ENCODE measurements at places on chromosomes 7 and 10.

GRCh38 chr7:55381696-55382095 lies 16.6 kb downstream of the LANCL2 start:
- DNase-seq, result no peak

- no peak for DNase-seq
These were observed 750.7 kb upstream of the SORCS1 start for GRCh38 chr10:107915215-107915610.

GRCh38 chr7:132333301-132333700 lies 243.0 kb downstream of the PLXNA4 start:
- no peak for DNase-seq

- no peak for DNase-seq
These were observed 79.3 kb downstream of the CSTF2T start for GRCh38 chr10:51620131-51620530.

GRCh38 chr10:7085147-7085912 lies 325.5 kb downstream of the SFMBT2 start:
- no peak for DNase-seq

GRCh38 chr10:26863351-26864076 lies 2.8 kb upstream of the ABI1 start:
- no peak for DNase-seq

DNA sequence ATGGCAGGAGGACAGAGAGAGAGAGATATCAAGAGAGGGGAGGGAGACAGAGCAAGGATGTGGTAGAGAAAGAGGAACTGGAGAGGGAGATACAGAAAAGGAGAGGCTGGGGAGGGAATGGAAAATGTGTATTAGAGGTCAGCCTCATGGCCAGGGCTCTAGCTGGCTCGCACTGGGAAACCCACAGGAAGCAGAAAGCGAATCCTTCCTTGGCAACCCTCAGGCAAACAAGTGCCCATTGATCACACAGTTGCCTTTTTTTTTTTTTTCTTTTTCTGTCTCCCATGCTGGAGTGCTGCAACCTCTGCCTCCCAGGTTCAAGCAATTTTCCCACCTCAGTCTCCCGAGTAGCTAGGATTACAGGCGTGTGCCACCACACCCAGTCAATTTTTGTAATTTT lies 391.2 kb downstream of the TYW1 start:
- DNase-seq, result no peak

GRCh38 chr7:81882086-81882485 lies 112.2 kb upstream of the HGF start:
- no peak for DNase-seq

- DNase-seq, result peak; percentile 54
These were observed 151.5 kb downstream of the ANK3 start for GRCh38 chr10:60237977-60238758.

DNA sequence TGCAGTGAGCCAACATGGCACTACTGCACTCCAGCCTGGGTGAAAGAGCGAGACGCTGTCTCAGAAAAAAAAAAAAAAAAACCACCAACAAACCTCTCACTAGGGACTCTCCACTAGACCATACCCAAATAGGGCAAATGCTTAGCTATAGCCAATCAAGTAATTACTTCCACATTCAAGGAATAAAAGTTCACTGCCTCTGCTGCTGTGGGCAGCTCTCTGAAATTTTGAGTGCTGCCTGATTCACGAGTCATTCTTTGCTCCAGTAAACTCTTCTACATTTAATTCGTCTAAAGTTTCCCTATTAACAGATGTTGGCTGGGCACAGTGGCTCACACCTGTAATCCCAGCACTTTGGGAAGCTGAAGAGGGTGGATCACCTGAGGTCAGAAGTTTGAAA lies 4.7 kb upstream of the NRBF2 start:
- DNase-seq, result no peak

GRCh38 chr10:62188021-62188616 lies 80.5 kb downstream of the RTKN2 start:
- DNase-seq, result peak; percentile 26

DNA sequence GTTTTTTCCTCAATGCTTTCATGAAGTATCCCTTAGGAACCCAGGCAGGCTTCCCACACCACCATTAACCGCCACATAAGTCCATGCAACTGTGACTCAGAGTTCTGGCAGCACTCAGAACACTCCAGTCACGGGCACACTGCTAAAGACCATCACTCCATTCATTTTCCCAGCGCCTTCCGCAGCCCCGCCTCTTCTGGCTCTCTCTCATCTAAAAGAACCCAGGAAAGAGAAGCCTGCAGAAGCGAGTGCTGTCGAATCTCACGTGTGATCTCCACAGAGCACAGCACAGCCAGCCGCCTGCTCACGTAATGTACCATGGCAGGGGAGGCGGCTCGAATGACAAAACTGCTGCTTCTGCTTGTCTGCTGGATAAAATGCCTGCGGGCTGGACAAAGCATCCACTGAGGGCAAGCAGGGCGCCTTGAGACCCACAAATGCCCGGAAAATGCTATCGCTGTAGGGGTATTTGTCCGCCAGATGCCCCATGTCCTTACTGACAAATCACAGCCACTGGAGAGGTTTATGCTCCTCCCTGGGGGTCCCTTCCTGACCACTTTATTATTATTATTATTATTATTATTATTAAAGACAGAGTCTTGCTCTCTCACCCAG lies 1.8 kb downstream of the PSMG3 start:
- no peak for DNase-seq

DNA sequence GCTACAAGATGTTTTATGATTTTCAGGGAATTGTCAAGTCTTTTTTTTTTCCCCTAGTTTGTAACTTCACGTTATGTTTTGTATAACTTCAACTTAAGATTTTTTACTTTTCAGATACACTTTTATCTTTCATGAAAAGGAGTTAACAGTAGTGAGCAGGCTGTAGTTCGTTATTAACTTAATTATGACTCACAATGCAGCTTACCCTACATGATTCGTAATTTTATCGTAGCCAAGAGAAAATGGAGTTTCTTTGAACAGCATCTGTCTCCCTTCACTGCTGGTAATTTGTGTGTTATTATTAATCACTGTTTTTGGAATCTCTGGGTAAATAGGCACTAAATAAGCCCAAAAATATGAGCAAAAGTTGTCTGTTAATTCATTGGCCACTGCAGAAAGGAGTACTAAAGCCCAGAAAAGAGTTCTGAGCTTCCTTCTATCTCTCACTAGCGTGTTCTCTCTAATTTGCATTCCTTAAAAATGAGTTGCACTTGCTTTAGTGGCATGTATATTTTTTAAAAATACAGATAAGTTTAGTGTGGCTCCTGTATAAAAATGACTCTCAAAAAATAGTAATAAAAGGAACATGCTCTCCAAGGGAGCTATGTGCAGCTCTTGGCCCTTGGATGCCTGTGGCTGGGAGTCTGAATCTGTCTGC lies 36.1 kb downstream of the RALA start:
- no peak for DNase-seq

GRCh38 chr7:130732980-130733930 lies 752 bp downstream of the KLF14 start:
- peak; percentile 53 for DNase-seq

- no peak for DNase-seq
These were observed 83.0 kb upstream of the LRRTM3 start for GRCh38 chr10:66842867-66843266.

DNA sequence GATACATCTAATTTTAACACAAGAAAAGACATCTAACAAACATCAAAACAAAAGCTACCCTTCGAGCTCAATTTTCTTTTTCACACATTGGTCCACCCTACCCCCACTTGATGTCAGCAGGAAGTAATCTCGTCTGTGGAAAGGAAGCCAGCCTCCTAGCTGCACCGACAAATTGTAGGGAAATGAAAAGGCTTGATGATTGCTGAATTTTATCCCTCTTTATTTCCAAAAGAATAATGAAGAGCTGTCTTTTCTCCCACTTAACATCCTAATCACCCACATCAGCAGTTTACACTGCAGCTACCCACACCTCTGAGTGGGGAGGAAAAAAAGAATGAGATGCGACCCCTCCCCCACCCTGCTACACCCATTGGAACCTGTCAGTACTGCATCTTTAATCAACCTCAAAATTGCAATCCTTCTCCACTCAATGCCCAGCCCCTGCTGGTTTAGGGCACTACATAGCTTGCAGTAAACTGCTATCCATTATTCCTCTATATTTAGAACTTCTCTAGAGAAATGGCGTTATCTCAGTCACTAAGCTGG lies 10.6 kb upstream of the CPVL start:
- peak; percentile 9 for DNase-seq

GRCh38 chr7:50379082-50379481 lies 71.1 kb downstream of the FIGNL1 start:
- no peak for DNase-seq

DNA sequence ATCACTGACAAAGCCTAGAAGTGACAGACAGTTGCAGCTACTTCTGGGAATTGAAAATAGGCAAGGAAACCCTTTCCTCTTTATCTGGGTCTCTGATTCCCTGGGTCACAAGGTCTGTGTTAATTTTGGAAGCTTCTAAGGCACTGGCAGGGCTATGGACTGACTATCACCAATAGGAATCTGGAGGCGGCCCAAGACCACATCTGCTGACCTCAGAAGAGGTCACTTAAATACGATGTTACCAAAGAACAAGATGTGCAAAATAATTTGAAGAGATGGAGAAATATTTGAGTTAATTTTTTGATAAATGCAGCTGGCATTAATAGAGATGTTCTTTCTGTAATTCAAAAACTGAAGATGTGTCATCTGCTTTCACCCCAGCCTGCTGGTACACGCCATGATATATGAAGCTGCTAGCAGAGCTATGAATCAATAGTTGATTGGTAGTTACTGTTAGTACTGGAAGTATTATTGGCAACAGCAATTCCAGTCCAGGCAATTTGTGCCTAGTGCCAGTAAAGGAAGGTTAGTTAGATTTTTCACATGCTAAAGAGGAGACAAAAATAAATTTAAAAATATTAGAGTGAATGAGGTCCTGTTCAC lies 5.5 kb upstream of the STEAP4 start:
- DNase-seq, result no peak

DNA sequence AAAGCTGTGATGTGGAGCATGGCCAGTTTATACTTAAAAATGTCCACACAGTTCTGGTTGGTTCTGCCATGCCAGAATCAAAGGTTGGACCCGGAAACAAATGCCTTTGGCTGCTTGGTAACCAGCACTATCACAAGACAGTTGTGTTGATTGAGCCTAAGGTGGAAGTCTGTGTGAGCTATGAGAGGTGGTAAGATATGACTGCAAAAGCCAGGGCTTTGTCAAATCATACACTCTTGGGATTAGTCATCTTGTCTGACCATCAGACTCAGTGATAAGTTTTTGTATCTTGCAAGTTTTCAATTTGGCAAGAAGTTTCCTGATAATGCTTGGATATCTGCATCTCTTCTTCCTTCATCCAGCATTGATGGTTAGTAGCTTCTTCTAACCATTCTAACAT lies 35.5 kb downstream of the GPR141 start:
- DNase-seq, result no peak

DNA sequence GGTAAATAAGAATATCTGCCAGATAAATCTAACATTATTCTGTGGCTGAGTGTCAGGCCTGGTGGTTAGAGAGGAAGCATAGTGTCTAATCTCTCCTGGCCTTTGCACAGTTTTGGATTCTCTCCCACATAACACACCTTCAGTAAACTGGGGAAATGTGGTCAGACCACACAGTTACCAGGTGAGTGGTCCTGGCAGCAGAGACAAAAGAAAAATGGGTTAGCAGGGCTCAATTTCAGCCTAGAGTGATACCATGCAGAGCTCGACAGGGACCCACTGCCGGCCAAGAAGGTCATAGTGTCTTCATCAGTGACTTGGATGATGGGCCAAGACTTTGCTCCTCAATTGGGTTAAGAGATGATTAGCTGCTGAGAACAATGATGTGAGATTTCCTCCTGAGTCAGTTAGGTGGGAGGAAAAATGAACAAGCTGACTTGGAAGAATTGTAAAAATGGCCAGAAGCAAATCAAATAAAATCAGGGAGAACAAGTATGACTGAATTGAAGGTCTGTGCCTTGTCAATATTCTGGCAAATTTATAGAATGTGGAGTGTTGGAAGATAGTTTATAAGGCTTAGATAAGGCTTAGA lies 69.2 kb upstream of the EFCAB10 start:
- no peak for DNase-seq

GRCh38 chr10:7243873-7244272 lies 167.0 kb downstream of the SFMBT2 start:
- DNase-seq, result no peak

DNA sequence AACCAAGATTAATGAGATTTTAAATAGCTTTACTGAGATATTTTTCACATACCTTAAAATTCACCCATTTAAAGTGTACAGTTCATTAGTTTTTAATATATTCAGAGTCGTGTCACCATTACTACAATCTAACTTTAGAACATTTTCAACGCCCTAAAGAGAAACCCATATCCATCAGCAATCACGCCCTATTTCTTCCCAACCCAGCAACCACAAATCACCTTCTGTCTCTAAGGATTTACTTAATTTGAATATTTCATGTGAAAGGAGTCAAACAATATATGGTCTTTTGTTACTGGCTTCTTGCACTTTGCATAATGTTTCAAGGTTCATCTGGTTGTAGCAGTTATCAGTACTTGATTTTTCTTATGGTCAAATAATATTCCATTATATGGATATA lies 25.1 kb upstream of the PDZD8 start:
- DNase-seq, result no peak

DNA sequence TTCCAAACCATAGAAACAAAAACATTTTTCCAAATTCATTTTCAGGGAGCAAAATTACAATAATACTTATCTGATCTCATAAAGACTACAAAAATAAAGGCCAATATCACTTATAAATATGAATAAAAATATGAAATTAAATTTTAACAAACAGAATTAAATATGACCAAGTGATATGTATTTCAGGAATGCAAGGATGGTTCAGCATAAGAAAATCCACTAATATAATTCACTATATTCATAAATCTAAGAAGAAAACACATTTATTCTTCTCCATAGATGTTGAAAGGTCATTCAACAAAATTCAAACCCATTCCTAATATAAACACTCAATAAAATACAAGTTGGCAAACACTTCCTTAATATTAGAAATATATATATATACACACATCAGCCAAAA lies 115.2 kb upstream of the TMEM168 start:
- no peak for DNase-seq

GRCh38 chr7:47153576-47153975 lies 428.3 kb downstream of the TNS3 start:
- no peak for DNase-seq

DNA sequence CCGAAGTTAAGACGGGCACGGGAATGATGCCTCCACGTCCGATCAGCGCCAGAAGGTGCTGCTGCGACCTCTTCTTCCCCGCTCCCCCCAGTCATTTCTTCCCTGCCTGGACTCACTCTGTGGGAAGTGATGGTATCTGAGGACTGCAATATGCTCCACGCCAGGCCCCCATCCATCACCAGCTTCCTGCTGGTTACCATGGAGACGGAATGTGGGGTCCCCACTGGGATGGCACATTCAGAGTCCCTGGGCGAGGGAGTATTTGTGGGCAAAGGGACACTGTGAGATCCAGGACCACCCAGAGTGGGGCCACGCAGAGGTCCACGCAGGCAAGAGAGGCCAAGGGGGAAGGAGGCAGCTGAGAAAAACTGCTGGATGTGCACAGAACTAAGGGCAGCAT lies 39.7 kb downstream of the CARD11 start:
- no peak for DNase-seq
